ENCODE measurements at places on chromosomes 12 and 14. TPM values are rescaled to one million over a fixed set of nuclear protein-coding genes. Genes with fewer than 3 reads are reported as not detected.

DNA sequence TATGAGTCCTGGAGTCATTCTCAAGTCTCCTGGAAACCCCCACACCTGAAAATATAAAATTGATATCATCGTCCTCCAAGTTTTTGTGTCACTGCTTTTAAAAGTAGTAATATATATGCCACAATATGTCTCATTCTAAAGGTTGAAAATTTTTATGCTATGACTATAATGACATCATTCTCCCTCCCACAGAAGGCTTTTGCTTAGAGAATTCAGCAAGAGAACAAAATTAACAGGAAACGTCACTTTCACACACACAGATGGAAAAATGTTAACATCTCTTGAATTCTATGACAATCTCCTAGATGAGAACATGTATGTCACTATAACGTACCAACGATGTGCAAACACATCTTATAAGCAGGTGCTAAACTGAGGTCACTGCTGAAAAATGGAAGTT lies 498.3 kb downstream of the FOXG1 start:
- DNase-seq: no peak

DNA sequence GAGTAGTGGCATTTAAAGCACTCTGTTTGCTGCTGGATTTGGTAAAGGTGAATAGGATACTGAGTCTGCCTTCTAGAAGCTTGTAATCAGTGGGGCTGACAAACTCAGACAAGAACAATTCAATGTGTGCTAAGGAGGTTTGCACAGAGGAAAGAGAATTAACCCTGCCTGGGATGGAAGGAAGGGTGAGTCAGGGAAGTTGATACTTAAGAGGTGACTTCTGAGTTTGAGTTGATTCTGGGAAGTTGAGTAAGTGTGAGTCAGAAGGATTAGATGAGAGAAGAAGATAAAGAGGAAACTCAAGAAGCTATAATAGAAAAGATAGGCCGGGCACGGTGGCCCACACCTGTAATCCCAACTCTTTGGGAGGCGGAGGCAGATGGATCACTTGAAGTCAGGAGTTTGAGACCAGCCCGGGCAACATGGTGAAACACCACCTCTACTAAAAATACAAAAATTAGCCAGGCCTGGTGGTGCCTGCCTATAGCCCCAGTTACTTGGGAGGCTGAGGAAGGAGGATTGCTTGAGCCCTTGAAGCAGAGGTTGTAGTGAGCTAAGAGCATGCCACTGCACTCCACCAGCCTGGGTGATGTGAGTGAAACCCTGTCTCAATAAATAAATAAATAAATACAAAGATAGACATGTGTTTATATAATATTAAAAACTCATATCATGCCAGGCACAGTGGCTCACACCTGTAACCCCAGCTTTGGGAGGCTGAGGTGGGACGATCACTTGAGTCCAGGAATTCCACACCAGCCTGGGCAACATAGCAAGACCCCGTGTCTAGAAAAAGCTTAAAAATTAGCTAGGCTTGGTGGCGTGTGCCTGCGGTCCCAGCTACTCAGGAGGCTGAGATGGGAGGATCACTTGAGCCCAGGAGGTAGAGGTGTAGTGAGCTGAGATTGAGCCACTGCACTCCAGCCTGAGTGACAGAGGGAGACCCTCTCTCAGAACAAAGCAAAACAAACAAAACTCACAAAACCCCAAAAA lies 126.8 kb upstream of the CPM start:
- peak; percentile 86 for DNase-seq

DNA sequence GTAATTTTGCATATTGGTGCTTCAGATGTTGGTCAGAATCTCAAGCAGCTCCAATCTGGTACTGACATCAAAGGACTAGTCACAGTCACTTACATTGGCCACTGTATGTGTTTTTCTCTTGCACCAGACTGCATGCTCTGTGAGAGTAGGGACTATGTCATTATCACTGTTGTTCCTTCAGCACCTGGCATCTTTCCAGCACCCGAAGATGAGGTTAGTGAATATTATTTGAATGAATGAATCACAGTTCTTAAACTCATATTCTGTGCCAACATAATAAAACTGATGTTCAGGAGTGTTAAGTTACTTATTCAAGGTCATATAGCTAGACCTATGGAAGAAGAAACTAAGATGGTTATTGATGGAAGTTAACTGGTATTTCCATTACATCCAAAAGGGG lies 204.5 kb upstream of the TBX3 start:
- DNase-seq: no peak

DNA sequence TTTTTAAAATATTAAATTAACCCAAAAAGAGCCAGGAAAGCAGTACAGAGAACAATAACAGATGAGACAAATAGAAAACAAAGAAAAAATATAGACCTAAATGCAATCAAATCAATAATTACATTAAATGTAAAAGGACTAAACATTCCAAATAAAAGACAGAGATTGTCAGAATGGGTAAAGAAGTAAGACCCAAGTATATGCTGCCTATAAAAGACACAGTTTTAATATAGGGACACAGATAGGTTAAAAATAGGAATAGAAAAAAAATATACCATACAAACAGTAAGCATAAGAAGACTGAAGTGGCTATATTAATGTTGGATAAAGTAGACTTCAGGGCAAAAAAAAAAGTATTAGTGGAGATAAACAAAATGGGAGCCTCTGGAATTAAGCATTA lies 163.1 kb upstream of the BCL2L14 start:
- DNase-seq: no peak

GRCh38 chr12:14058717-14059116 lies 77.3 kb upstream of the GRIN2B start:
- no peak for DNase-seq

DNA sequence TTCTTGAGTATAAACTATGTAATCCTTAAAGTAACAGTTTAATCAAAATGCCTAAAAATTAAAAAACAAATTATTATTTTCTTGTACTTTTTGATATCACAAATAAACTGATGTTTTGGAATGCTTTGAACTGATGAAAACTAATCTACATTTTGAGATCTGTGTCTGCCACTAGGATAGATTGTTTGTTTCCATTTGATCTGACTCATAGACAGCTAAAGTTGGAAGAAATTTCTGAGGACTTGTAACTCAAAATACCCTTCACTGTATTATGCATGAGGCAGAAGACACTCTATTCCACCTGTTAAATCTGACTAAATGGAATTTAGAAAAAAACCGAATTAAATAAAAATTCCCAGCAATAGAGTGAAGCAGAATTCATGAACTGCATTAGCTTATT lies 1400.0 kb upstream of the FLRT2 start:
- DNase-seq: no peak

DNA sequence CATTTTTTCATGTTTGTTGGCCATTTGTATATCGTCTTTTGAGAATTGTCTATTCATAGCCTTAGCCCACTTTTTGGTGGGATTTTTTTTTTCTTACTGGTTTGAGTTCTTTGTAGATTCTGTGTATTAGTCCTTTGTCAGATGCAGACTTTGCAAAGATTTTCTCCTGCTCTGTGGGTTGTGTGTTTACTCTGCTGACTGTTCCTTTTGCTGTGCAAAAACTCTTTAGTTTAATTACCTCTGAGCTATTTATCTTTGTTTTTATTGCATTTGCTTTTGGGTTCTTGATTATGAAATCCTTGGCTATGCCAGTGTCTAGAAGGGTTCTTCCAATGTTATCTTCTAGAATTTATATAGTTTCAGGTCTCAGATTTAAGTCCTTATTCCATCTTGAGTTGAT lies 220.0 kb downstream of the FUT8 start:
- no peak for DNase-seq

DNA sequence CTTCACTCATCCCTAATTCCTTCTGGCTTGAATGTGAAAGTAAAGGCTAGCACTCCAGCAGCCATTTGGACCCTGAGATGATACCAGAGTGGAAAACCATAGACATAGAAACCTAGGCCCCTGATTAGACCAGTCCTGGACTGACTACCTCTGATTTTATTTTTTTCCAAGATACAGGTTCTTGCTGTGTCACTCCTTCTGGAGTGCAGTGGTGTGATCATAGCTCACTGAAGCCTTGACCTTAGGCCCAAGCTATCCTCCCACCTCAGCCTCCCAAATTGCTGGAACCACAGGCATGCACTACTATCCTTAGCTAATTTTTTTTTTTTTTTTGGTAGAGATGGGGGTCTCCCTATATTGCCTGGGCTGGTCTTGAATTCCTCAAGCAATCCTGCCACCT lies 74.4 kb upstream of the STAC3 start:
- DNase-seq: no peak

DNA sequence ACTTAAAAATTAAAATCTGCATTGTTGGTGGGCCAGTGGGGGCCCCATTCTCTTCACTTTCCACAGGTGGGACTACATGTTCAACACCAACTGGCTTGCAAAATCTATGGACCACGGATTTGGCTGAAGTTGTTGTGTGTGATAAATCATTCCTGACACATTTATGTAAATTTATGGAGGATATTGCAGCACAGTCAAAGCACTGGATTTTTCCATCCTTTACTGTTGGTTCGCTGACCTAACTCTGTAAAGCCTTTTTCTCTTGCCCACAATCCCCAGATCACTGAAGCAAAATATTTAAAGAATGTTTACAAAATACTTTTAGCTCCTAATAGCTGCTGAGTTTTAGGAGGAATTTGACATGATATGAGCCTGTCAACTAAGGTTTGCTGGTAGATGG lies 219.7 kb upstream of the PRICKLE1 start:
- DNase-seq: no peak

GRCh38 chr14:90572441-90573150 lies 175.8 kb downstream of the CALM1 start:
- no peak for DNase-seq

DNA sequence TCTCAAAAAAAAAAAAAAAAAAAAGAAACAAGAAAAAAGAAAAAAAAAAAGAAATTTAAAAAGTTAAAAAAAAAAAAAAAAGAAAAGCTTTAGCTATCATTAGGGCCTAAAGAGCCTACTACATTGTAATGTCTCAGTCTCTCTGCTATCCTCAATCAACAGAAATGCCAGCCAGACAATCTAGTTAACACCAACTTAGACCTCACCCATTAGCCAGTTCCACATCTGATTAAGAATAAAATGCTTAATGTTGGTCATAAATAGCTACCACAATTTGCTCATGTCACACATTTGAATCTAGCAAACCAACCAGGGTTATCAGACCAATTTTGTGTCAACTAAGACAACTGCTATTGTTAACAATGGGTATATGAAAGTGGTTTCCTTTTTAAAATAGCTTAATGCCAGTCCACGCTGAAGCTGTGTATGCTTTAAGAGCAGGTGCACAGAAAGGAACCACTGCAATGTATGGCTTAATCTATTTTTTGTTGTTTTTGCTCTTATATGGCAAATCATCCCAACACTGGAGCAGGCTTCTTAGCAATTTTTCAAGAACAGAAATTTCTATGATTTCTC lies 45.5 kb upstream of the SELPLG start:
- DNase-seq: no peak

DNA sequence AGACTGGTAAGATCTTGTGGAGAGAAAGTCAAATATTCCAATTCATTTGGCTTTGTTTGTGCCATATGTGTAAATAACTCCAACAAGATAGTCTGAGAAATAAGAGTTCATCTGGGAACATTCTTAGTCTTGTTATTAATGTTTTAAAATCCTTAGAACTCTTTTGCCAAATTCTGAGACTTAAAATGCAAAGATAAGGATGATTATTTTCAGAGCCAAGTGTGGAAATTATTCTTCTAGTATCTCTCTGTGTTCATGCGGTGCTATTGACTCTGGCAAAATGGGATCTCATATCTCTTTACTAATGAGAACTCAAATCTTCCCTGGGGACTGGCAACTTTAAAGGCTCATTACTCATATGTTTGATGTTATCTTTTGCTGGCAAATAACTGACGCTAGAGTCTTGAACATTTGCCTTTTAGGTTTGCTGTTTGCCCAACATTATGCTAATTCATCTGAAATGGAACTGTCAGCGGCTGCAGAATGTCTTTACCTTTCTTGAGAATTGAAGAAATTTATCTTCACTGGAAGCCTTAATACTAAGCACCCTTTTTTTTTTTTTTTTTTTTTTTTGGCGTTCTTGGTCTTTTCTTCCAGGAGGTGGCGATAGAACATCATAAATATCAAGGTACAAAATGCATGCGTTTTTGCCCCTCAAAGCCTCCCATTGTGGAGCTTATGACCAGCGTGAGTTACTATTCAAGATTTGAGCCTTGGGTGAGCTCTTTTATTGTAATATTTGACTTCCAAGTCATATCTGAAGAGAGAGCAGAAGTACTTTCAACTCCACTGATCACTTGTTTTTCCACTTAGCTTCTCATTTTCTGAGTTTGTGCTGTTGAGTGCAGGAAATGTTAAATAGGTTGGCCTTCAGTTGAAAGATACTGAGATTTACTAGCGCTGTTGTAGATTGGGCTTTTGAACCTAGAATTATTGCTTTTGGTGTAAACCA lies 86.5 kb downstream of the CAND1 start:
- peak; percentile 34 for DNase-seq

GRCh38 chr14:103735815-103736545 lies 20.4 kb downstream of the ZFYVE21 start:
- DNase-seq: no peak

DNA sequence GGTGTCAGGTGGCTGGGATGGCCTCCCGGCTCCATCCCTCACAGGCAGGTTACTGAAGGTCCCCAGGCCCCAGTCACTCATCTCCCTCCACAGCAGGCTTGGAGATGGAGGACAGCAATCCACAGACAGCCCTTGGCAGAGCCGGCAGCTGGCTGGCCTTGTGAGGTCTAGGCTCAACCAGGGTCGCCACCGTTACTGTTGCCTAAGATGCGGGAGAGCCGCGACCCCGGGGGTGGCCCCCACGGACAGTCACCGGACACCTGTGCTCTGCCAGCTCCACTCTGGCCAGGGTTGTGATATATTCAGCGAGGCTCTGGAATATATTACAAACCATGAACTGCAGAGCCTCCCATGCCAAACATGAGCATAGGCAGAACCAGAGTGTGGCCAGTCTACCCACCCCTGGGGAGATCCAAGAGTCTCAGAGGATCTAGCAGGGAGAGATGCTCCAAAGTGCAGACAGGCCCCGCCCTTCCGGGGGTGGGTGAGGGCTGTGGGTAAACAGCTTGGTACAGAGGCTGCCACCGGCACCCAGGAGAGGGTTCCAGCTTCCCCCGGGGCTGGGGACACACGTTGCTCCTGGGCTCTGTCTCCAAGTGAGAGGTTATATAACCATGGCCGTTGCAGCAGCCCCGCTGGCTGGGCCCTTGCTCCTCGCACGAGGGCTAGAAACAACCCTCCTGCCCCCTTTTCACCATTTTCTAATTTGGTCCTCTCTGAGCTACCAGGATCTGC lies 55.9 kb upstream of the DIO3 start:
- no peak for DNase-seq

- DNase-seq: no peak
Observed at GRCh38 chr12:88432531-88433490, 147.5 kb downstream of the KITLG start.

GRCh38 chr12:111389635-111390034 lies 16.1 kb upstream of the SH2B3 start:
- no peak for DNase-seq

GRCh38 chr12:27580561-27581330 lies 56.7 kb downstream of the PPFIBP1 start:
- no peak for DNase-seq

GRCh38 chr12:92012691-92013090 lies 133.0 kb downstream of the BTG1 start:
- no peak for DNase-seq

Gene KRT7
- 72.6 TPM for total RNA-seq

Gene MORN3
- 0.34 TPM for total RNA-seq

Gene CYP46A1
- 0.76 TPM for total RNA-seq

Gene PSMB5
- total RNA-seq: 212 TPM

Gene IAPP
- not detected for total RNA-seq

Gene PPP2R3C
- 14.1 TPM for total RNA-seq
